NCI-H446 (cell line): ENCODE measurements at places on chromosomes 2 and 18.

DNA sequence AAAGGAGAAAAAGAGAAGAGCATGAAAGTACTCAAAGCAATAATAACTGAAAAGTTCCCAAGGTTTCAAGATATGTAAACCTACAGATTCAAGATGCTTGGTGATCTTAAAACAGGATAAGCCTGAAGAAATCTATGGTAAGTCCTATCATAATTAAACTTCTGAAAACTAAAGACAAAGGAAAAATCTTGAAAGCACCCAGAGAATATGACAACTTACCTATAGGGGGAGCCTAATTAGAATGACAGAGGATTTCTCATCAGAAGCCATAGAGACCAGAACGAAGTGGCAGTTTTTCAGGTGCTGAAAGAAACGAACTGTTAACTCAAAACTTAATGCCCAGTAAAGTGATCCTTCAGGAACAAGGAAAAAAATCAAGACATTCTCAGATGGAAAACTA is 59.7 kb downstream of the XDH start:
- DNase-seq = no peak

DNA sequence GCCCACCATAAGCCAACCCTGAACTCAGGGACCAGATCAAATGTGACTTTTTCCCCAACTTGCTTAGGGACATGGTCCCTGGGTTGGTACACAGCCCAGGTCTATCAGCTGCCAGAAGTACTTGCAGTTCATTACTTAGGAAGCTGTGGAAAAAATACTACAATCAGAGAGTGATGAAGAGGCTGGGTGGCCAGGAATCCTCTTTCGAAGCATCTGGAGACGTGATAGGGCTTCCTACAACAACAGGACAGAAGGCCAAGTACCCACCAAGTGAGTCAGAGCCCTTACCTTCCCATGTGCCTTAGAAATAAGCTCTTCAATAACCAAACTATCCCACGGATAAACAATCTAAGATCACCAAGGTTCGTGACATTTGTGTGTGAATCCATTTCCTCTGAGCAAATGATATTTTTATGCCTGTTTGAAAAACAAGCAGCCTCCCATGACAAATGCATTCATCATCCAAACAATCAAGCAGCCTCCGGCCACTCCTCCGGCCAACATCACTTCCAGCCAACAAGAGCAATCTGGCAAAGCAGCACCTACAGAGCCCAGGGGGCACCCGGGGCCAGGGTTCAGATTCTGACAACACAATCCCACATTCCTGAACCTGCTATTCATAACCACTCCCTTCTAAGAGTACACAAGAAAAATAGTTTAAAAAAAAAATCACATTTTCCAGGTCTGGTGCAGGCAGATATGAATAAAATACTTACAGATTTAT is 26.4 kb downstream of the TBC1D8 start:
- no peak for DNase-seq

- no peak for DNase-seq
These were observed 354.2 kb downstream of the FBXO15 start for GRCh38 chr18:73793386-73793785.

GRCh38 chr2:44689516-44689915 is 252.0 kb upstream of the SIX3 start:
- DNase-seq = no peak

DNA sequence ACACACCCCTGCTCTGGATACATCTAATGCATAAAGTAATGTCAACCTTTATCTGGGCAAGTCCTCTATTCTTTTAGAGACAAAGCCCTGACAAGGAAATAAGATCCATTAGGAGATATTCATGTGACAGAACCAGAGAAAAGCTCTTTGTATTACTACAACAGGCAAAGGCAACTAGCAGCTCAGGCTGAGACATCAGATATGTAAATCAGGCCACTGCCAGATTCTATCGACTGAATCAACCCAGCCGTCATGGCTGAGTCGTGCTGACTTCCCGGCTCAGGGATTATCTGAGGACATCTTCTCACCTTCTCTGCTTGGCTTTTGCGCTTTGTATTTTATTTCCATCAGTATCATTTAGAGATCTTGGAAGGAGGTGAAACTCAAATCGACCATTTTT is 294.5 kb downstream of the PLCL1 start:
- DNase-seq = no peak

DNA sequence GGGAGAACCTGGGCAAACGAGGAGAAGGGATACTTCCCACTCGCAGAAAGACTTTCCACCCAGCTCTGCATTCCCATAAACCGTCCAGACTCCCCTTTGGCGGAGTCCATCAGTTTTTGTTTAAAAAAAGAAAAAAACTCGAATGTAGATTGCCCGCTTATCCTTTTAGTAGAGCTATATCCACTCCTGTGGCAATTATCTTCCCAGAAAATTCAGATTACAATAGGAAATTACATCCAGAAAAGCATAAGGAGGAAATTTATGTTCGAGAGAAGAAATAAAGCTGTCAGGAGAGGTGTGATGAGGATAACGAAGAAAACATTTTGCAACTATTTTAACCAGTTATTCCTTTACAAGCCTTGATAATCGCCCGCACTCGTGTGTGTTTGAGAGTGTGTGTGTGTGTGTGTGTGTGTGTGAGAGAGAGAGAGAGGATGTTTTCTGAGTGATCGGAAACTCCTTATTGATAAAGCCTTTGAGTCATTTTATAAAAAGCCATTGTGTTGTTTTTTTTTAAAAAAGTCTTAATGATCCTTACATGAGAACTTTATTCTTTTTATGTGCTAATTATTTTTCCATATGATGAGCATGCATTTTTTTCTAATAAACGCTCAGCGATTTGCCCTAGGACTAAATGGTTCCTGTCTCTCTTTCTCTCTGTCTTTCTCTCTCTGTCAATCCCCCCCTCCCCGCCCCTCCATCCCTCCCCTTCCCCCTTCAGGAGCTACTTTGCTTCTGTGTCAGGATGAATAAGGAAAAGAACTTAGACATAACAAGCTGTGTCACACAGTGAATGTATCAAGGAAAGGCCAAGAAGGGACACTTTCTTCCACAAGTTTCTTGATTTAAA is 1.1 kb upstream of the PPP3R1 start:
- no peak for DNase-seq

DNA sequence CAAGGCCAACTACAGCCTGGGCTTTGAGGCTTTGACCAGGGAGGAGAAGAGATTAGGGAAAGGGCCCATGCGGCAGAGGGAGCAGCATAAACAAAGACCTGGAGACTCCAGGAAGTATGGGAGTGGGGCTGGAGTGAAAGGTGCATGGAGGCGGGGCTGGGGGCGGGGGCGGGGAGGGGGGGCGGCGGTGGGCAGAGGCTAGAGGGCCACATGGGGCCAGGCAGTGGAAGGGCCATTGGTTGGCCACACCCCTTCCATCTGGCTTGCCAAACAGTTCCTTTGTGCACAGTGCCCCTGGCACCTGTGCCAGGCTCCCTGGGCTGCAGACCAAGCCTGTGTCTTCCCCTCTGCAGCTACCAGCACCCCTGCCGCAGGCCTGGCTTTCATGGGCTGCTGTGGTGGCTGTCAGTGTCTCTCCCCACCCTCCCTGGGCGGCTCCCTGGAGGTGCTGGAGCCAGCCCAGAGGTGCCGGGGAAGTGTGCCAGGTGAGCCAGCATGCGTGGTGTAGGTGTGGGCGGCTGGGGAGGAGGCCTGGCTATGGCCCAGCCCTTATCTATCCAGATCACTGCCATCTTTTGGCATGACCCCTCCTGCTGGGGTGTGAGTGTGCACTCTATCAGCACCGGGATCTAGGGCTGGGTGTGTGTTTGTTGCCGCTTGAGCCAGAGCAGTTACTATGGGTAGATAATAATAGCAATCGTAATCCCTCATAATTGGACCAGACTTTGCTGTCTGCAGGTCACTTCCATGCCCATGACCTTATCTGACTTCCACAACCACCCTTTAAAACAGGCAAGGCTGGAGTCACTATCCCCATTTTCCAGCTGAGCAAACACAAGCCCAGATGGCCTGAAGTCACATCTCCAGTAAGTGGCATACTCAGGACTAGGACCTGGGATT is 30.5 kb downstream of the DNMT3A start:
- peak; percentile 14 for DNase-seq

GRCh38 chr2:50346629-50347357 is 685.1 kb downstream of the NRXN1 start:
- DNase-seq = no peak

DNA sequence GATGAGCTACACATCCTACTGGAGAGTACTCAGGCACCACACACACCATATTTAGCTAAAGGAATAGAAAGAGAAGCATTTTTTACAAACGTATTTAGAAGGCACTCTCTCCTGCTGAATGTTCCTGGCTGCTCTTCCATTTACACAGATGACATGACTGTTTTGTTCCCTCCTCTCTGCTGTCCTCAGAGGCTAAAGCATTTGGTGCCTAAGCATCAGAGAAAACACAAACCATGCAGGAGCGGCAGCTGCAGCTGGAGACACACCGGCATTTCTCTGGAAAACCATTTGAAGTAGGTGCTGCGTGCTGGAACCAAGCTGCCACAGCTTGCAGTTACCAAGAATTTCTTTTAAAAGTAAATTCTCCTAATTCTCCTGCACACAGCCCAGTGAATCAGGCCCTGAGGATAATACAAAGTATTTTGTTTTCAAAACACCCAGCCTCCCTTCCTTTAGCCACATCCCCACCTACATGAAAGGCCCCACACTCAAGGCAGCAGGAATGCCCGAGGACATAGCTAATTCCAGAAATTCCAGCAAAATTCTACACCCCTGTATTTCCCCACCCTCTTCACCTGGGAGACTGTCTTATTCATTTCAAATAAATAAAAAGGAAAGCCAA is 488.9 kb upstream of the SOX11 start:
- no peak for DNase-seq

DNA sequence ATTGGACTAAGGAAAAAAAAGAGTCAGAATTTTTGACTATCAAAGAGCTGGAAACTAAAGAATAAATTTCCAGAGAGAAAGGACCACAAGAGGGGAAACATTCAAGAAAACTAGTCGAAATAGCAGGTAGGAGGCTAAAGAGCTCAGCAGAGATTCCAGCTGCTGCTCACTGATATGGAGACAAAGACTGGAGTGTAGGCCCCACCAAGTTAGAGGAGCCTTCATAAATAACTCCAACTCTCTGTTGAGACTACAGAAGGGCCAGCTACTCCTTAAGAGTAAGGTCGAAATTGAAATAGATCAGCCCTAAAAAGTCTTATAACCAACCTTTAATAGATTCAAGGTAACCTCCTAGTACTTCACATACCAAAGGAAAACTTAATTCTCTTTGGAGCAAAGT is 31.1 kb downstream of the SS18 start:
- DNase-seq = no peak

- no peak for DNase-seq
These were observed 355.3 kb upstream of the RAB12 start for GRCh38 chr18:8253944-8254343.

GRCh38 chr2:159647667-159648066 is 31.3 kb upstream of the BAZ2B start:
- no peak for DNase-seq

- DNase-seq = no peak
These were observed 285.6 kb upstream of the ACVR2A start for GRCh38 chr2:147559070-147559725.

- DNase-seq = no peak
These were observed 63.1 kb upstream of the MCFD2 start for GRCh38 chr2:46978723-46979122.

DNA sequence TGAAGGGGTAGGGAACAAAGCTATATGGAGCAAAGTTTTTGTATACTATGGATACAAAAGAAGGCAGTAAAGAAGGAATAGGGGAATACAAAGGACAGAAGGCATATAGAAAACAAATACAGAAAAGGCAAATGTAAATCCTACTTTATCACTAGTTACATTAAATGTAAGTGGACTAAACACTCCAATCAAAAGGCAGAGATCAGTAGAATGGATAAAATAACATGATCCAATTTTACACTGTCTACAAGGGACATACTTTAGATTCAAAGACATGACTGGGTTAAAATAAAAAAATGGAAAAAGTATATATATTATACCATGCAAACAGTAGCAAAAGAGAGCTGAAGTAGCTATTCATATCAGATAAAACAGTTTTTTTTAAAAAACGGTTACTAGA is 215.0 kb downstream of the PDE11A start:
- DNase-seq = no peak

- DNase-seq = no peak
These were observed 81.5 kb upstream of the DAPL1 start for GRCh38 chr2:158713523-158714138.

DNA sequence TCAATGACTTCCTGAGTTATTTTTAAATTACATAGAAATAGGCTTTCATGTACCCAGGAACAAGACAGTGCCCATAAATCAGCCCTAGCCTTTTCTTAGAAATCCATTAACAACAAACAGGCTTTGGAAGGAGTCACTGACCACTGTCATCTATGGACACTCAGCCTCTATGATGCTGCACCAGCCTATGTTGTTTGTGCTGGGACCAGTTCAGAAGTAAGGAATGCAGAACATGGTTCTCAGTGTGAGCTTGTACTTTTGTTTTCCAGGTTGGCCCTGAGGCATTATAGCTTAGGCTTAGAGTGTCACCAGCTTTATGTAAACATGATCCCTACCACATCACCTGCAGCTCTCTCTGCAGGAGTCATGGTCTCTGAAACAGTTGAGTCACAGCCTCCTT is 335.7 kb upstream of the CDH7 start:
- no peak for DNase-seq

- no peak for DNase-seq
These were observed at the start of gene ABHD1 for GRCh38 chr2:27123302-27124150. TSS of gene ABHD1 (plus strand) at chr2:27123815. CDS start at chr2:27123949, 134 bp downstream.

DNA sequence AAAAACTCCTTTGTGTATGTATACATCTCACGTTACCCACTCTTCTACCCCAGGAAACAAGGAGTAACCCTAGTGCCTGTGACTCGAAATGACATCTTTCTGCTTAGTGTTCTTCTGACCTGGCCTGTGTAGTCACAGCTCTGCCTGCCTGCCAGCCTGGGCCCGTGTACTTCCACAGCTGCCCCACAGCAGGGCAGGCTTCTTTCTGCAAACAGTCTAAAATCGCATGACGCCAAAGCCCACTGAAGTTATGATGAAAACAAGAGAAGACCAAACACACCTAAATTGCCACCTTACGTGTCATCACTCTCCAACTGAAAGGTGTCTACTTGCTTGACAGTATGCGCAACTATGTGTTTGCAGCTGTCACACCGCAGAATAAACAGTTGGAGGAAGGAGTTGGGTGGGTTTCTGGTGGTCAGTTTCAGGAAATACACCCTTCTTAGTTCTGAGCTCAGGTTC is 1.5 kb downstream of the GAREM1 start:
- DNase-seq = no peak

DNA sequence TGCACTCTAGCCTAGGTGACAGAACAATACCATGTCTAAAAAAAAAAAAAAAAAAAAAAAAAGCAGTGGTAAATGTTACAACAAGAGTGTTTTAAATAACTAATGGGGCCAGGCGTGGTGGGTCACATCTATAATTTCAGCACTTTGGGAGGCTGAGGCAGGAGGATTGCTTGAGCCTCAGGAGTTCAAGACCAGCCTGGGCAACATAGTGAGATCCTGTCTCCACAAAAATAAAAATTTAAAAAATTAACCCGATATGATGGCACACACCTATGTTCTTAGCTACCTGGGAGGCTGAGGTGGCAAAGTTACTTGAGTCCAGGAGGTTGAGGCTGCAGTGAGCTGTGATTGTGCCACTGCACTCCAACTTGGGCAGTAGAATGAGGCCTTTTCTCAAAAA is 37.1 kb downstream of the PAPOLG start:
- DNase-seq = no peak
